WTC11 (cell line): ENCODE measurements at places on chromosomes 6 and 20.

GRCh38 chr20:1430004-1430451 is 36.6 kb downstream of the NSFL1C start:
- DNase-seq = no peak

- no peak for DNase-seq
Measured at GRCh38 chr6:12288211-12288618, 1.9 kb upstream of the EDN1 start.

- no peak for DNase-seq
Measured at GRCh38 chr20:41507851-41508250, 110.3 kb downstream of the CHD6 start.

DNA sequence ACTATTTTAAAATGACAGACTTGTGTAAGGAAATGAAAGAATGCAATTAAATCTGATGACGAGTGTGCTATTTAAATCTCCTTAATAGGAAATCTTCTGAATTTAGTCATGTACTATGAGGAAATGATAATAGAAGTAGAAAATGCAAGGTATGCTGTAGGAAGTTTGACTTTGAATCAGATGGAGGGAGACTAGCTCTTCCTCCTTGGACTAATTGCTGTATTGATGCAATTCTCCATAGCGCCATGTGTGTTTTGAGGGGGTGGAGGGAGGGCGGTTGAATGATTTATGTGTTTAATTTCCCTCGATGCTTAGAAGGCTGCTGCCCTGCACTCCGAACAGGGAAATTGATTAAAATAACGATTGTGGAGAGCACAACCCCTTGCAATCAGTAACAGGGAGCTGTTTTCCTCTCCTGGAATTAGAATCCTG is 214.4 kb upstream of the PRND start:
- DNase-seq = no peak

GRCh38 chr20:5197270-5197827 is 70.5 kb downstream of the CDS2 start:
- no peak for DNase-seq

DNA sequence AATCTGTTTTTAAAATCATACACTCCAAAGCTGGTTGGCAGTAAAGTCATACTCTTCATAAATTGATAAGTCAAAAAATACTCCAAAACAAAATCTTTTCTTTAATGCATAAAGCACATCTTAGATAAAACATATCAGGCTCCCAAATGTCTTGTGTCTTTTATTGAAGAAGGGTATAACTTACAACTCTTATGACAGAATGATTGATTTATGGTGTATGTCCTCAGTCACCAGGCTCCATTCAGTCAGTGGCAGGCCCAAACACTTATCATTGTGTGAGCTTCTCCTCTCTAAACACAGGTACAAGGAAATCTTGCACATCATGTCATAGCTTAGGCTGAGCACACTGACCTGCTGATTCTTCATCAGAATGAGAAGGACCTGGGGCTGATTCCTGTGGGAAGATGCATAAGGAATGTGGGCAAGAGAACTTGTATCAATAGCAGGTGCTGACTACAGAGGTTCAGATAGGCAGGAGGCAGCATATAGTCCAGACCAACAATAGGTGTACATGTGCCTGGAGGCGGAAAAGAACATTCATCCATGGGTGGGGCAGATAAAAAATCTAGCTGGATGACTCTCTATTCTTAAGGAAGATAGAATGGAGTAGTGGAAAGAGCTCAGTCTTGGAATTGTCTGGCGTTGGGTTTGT is 1.9 kb downstream of the CALHM5 start:
- no peak for DNase-seq
